ENCODE measurements at places on chromosomes 11 and 22.

- no peak for DNase-seq
Measured at GRCh38 chr11:114163229-114163631, 103.7 kb downstream of the ZBTB16 start.

- DNase-seq: no peak
Measured at GRCh38 chr22:36395055-36395849, 7.5 kb upstream of the MYH9 start.

GRCh38 chr11:36724742-36725385, 126.8 kb upstream of the RAG2 start:
- no peak for DNase-seq

GRCh38 chr11:107608809-107609208, 17.9 kb downstream of the ELMOD1 start:
- DNase-seq: no peak

DNA sequence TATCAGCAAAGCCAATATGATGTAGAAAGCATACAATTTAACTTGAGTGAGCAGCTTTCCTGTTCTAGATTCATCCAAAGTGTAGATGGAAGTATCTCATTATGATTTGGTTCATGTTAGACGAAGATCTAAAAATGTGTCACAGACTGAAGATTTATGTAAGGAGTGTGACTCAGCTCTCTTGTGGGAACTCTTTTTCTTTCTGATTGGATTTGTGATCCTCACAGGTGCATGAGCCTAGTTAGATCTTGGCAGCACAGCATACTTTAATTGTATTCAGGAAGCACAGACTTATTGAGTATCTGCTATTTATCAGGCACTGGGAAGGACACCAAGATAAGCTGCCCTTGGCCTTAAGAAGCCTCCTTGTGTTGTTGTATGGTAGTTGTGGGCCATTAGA, 147.1 kb downstream of the C11orf91 start:
- no peak for DNase-seq

GRCh38 chr11:8292351-8292750, 28.7 kb upstream of the LMO1 start:
- no peak for DNase-seq

DNA sequence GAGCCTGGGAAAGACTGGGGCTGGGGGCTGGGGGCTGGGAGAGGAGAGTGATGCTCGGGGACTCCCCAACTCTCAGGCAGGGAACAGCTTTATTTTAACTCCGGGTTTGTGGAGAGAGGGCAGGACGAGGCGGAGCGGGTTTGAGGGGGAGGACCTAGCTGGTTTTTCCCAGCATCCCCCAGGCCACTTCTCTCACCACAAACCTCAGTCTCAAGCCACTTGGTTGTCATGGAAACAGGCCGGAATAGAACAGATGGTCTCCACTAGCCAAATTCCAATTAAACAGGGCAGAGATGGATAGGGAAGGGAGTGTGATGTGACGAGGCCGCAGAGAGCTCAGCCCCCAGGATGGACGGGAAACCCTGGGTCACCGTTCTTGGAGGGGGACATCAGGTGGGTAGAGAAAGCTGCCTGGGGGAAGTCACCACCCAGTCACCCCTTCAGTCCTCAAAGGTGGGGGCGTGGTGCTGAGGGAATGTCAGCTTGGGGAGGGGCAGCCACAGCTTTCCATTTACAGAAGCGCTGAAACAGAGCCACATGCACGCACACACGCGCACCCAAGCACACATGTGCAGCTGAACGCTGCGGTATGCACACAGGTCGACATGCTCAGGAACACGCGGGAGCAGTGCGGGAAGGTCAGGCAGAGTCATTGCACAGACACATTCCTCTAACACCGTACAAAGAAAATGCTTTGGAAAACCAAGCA, 19.2 kb downstream of the NECTIN1 start:
- no peak for DNase-seq

DNA sequence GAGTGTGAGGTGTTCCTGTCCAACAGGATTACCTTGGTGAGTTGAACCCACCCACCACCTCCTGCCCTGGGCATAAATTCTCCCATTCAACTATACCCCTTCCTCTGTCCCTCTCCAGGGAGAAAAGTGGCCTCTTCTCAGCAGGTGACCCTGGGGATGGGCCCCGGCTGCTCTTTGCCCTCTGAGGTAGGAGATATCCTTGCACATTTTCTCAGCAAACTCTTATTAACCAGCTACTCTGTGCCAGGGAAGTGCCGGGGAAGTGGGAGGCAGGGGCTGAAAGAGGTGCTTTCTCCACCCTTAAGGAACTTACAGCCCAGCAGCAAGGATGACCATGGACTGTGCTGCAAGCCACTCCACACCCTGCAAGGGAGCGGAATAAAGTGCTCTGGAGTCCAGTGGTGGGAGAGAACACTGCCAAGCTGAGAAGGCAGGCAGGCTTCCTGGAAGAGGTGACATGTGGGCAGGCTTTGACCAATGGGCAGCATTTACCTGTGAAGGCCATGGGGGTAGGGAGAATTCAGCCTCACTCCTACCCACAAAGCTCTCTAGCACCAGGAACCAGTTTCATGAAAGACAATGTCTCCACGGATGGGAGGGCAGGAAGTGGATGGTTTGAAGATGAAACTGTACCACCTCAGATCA, 21.9 kb upstream of the OAF start:
- no peak for DNase-seq

DNA sequence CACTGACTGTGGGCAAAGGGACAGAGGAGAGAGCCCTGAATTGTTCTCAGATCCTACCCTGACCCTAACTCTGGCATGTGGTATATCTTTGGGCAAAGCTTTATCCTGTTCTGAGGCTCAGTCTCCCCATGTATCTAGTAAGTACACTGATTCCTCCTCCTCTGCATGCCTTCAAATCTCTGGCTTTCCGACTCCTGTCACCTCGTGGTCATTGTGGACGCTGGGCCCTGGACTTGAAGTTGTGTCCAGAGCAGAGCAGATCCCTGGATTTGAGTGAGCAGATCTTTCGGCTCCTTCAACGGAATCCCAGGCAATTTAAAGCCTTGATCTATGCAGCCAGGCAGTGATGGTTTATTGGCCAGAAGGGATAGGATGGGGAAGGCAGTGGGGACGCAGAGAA, 3.0 kb downstream of the MOGAT2 start:
- DNase-seq: no peak

DNA sequence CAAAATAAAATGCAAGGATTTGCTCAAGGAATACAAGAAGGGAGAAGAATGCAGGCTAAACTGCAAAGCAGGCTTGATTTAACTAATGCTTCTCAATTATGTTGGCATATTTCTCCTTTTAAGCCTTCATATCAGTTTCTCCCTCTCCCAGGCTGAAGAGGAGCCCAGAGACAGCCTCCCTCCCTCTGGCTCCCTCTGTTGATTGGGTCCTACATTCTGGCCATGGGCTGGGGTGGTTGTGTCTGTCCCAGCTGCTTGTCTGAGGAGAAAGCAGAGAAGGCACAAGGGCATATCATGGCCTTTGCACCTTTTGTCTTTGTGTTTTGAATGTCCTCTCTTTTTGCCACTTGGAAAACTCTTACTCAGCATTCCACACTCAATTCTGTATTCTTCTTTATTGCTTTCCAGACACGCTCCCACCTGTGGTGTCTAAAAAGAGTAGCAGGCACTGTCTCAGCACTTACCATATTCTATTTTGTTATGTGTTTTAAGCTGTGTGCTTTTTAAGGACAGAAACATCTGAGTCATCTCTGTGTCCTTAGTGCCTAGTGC, 77.4 kb downstream of the INSC start:
- no peak for DNase-seq

- no peak for DNase-seq
Measured at GRCh38 chr22:20438678-20439492, 1.3 kb upstream of the SCARF2 start.

GRCh38 chr22:32023251-32023827, 19.7 kb upstream of the SLC5A1 start:
- no peak for DNase-seq

GRCh38 chr22:36727110-36727509, 23.6 kb upstream of the CACNG2 start:
- DNase-seq: no peak

- no peak for DNase-seq
Measured at GRCh38 chr11:64338716-64339115, 1.3 kb upstream of the CCDC88B start.

GRCh38 chr11:102406099-102406498, 46.5 kb downstream of the TMEM123 start:
- no peak for DNase-seq

- no peak for DNase-seq
Measured at GRCh38 chr22:23285734-23286133, 105.4 kb downstream of the BCR start.

GRCh38 chr11:86888164-86889000, 66.8 kb downstream of the FZD4 start:
- no peak for DNase-seq

GRCh38 chr11:17244046-17244445, 32.5 kb upstream of the NUCB2 start:
- no peak for DNase-seq

- no peak for DNase-seq
Measured at GRCh38 chr11:124900464-124900863, 2.8 kb upstream of the ROBO4 start.

- no peak for DNase-seq
Measured at GRCh38 chr11:122197066-122197987, 81.3 kb upstream of the BLID start.

DNA sequence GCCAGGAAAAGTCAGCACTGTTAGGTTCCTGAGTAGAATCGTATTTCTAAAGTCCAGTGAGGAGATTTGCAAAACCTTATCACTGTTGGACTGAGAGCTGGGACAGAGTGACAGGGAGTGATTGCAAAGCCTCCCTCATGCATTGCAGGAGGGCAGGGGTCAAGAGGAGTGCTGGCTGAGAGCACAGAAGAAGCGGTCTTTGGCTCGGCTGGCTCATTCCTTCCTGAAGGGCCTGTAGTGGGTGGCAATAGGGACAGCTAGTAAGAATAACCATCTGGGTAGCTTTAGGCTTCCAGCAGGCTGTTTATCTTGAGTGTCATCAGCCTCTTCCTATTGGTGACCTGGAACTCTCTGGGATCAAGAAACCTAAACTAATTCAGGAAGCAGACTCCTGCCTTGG, 53.4 kb downstream of the CD44 start:
- no peak for DNase-seq

DNA sequence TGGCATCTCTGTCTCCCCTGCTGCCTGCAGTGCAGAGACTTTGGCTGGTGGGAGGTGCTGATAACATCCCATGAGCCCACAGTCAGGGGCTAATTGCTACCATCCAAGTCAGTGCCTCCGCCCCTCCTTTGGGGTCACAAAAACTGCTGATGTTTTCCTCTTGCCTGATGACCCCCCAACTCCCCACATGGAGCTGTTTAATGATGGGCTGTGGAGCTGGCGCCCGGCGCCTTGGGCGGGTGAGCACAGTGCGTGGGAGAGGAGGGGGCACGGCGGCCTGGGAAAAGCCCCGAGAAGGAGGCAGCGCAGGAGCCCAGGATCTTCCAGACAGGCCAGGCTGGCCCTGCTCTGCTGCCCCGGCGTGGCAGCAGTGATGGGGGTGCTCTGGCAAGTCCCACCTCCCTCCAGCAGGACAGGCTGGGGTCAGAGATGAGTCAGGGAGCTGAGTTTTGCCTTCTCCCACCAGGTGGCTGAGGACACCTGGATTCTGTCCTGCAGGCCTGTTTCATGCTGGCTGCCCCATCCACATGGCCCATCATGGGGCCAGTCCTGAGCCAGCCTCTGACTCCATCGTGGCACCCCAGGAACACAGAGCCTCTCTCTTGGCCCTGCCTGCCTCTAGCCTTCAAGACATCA, 43.8 kb downstream of the NECTIN1 start:
- DNase-seq: no peak

- no peak for DNase-seq
Measured at GRCh38 chr11:129352676-129353075, 23.0 kb upstream of the BARX2 start.

GRCh38 chr11:44301564-44302271, 8.2 kb downstream of the ALX4 start:
- DNase-seq: no peak

DNA sequence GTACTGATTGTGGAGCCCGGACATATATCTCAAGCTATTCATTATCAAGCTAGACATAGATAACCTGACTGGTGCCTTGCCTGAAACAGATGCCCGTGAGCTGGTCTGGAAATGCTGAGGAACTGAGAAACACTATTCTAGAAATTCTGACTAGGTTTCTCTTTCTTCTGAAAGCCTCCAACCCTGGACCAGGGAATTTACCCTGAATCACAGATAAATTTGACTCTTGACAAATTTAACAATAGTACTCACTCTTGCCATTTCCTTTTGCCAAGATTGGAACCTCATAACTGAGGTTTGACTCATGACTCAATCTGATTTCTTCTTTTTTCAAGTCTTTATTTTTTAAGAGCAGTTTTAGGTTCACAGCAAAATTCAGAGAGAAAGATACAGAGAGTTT, 189.6 kb upstream of the SYN3 start:
- no peak for DNase-seq

GRCh38 chr11:64081745-64082442, 46.2 kb downstream of the FLRT1 start:
- DNase-seq: no peak

- no peak for DNase-seq
Measured at GRCh38 chr22:18060646-18061620, 16.9 kb upstream of the PEX26 start.

GRCh38 chr11:124394408-124394807, 4.4 kb downstream of the OR8B3 start:
- no peak for DNase-seq

DNA sequence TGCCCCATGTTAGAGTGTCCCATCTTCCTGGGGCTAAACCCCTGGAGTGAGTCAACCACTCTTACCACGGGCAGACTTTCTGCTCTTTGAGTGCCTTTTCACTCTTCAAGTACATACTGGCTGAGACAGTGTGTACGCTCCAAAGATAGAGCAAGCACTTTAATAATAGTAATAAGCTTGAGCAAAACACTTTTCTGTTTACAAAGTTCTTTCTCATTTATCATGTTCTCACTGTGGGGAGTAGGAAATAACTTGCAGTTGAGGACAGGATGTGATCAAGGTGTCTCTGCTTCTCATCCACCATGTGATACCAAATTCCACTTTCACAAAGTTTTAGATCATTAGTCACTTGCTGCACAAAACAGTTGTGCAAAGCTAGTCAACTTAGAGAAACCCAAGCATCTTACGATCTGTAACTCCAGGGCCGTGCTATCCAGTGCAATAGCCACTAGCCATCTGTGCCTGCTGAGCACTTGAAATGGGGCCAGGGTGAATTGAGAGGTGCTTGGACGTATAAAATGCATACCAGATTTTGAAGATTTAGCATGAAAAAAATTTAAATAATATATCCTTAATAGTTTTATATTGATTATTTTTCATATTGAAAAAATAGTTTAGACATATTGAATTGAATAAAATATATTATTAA, 135.3 kb downstream of the KIF18A start:
- DNase-seq: no peak

- DNase-seq: no peak
Measured at GRCh38 chr11:81756864-81757595, 976.6 kb downstream of the FAM181B start.

Measured in activated CD8-positive, alpha-beta memory T cell treated with anti-CD3 and anti-CD28 coated beads for 4 hours (primary cell).